ENCODE measurements at places on chromosomes 16 and 17.

DNA sequence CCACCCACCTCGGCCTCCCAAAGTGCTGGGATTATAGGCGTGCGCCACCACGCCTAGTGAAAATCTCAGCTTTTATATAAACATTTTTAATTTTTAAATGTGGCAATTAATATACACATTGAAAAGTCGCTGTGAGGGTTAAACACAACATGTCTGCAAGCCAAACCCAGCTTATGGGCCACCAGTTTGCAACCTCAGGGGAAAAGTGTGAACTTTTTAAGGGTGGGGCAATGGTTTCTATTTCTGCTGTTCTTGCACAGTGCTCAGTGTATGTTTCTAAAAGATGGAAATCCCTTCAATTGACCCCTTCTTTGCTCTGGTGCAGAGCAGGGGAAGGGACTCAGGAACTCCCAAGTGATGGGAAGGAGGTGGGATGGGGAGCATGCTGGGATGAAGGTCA lies 18.3 kb upstream of the SUPT4H1 start:
- no peak for DNase-seq

- DNase-seq: no peak
Observed at GRCh38 chr16:87713451-87714229, 52.1 kb downstream of the KLHDC4 start.

GRCh38 chr16:89289428-89290395 lies 72.2 kb downstream of the ZNF778 start:
- DNase-seq: peak; percentile 41

DNA sequence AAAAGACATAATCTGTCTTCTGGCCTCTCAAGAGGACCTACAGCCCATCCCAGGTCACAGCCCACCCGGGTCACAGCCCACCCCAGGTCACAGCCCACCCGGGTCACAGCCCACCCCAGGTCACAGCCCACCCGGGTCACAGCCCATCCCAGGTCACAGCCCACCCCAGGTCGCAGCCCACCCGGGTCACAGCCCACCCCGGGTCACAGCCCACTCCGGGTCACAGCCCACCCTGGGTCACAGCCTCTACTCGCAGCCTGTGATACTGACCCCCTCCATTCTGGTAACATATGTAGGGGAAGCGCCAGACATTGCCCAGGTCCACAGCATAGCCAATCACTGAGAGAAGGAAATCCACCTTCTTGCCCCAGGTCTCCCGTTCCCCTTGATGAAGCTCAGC lies 14.2 kb downstream of the SLC6A4 start:
- DNase-seq: no peak

- DNase-seq: no peak
Observed at GRCh38 chr16:19166500-19166899, 1.5 kb upstream of the SYT17 start.

DNA sequence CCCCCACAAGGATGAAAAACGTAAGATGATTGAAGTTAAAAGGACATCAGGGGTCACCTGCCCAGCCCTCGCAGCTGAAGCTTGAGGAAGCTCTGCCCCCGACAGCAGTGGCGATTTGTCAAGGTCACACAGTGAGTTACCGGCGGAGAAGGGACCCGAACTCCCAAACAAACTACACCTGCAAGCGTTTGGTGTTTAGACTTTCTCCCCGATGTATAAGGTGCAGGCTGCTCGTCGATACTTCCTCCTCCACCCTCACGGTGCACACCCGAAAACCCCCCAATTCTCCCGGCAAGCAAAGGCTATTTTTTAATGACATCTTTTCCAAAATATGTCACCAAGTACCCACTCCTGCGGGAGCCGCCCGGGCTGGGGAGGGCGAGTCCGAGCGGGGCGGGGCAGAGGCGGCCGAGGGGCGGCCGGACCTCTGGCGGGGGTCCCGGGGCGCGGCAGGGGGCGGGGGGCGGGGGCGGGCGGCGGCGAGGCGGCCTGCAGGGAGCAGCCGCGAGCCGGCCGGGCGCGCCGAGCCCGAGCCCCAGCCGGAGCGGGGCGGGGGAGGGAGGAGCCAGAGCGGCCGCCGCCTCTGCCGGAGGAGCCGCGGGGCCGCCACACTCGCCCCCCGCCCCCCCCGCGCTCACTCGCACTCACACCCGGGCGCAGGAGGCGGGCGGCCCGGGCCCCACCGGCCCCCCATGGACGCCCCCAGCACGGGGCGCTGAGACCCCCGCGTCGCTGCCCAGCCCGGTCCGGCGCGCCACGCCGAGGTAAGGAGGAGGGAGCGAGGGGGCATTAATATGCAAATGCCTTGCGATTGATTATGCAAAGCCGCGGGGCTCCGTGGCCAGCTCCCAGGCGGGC lies at the start of gene THRA:
Gene THRA, plus strand, starts transcription at position 637 of the 858 bp plus-strand sequence. CDS start 11,524 bp downstream, outside the sequence.
- DNase-seq: peak; percentile 33

DNA sequence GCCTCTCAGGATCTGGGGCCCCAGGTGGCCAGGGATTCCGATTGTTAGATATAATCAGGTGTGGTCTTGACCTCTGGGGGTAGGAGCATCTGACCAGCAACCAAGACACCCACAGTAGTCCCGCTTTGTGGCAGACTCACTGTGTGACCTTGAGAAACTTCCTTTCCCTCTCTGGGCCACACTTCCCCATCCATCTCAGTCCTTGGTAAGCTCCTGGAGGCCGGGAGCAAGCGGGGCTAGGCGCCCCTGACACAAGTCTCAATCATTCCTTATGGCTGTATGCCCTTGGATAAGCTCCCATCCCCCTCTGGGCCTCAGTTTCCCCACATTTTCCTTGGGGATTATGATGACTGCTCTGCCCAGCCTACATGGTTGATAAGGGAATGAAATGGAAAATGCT lies 21.3 kb downstream of the CPNE2 start:
- DNase-seq: no peak

DNA sequence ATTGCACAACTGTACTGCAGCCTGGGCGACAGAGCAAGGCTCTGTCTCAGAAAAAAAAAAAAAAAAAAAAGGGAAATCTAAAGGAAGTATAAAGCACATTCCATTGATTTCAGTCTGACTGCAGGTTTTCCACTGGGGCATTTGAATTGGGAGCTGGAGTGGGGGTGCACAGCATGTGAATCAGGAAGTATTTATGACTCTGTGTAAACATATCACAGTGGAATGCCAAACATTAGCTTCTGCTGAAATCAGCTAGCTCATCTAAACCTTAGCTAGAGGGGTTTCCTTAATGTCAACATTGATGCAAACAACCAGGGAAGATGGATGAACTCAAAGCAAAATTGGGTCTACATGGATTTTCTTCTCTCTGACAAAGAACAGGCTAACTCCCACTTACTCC lies 641.0 kb upstream of the EEF2KMT start:
- DNase-seq: no peak

GRCh38 chr17:44761932-44762810 lies 3.4 kb downstream of the ADAM11 start:
- no peak for DNase-seq

DNA sequence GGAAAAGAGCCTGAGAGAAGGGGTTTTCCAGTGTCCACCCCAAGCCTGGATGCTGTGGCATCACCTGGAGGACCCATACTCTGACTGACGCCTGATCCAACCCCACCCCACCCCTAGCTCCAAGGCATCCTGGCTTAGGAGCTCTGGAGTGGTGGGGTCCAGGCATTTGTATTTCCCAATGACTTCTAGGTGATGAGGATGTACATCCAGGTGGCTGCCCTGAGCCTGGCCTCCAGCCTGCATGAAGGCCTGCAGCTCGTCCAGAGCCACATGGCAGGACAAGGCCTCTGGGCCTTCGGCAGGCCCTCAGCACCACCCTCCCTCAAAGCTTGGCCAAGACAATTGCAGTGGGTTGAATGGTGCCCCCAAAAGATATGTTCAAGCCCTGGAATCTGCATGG lies 347.5 kb downstream of the C16orf95 start:
- DNase-seq: no peak

- no peak for DNase-seq
Observed at GRCh38 chr16:64206862-64207261, 915.0 kb downstream of the CDH11 start.

GRCh38 chr17:82952019-82952418 lies 112.2 kb upstream of the ZNF750 start:
- no peak for DNase-seq

- no peak for DNase-seq
Observed at GRCh38 chr17:68701046-68701445, 99.9 kb upstream of the FAM20A start.

GRCh38 chr16:8417145-8417544 lies 173.2 kb downstream of the TMEM114 start:
- DNase-seq: no peak

DNA sequence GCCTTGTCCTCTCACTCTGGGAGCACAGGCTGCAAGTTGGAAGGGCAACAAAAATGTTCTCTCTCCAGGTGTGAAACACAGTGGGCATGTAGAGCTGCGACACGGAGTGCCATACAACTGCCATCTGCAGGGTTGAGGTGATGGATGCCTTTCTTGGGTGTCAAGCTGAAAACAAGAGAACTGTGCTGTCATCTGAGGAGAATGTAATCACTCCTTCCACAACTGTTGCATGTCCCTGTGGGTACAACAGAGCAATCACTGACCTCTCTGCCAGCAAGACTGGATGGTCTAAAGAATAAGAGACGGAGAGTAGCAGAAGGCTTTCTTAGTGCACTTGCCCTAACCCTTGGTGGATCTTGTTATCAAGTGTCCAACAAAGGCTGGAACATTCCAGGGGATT lies 29.2 kb downstream of the SLFN11 start:
- no peak for DNase-seq

GRCh38 chr17:17752821-17753321 lies 71.6 kb downstream of the RAI1 start:
- DNase-seq: no peak

DNA sequence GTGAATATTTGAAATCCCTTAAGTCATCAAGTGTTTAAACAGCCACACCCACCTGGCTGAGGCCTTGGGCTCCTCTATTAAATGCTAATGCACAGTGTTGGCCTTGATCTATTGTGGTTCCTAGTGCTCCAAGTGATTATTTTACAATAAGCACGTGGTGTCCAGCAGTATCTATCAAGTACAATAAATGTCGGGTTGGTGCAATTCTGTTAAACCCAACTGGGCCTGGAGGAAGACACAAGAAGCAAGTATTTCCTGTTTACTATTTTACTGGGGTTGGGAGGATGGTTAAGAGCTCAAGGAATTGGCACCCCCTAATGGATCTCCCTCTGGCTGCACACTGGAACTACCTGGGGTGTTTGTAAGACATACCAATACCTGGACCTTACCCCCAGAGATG lies 72.1 kb upstream of the HNF1B start:
- no peak for DNase-seq

GRCh38 chr16:53668869-53669268 lies 34.8 kb downstream of the RPGRIP1L start:
- no peak for DNase-seq

GRCh38 chr17:64492481-64493109 lies 4.3 kb downstream of the POLG2 start:
- no peak for DNase-seq

- DNase-seq: no peak
Observed at GRCh38 chr17:70181866-70182265, 12.5 kb downstream of the KCNJ2 start.

- no peak for DNase-seq
Observed at GRCh38 chr16:85781695-85782370, 17.5 kb downstream of the EMC8 start.

- no peak for DNase-seq
Observed at GRCh38 chr17:58204796-58205195, 12.3 kb downstream of the EPX start.

DNA sequence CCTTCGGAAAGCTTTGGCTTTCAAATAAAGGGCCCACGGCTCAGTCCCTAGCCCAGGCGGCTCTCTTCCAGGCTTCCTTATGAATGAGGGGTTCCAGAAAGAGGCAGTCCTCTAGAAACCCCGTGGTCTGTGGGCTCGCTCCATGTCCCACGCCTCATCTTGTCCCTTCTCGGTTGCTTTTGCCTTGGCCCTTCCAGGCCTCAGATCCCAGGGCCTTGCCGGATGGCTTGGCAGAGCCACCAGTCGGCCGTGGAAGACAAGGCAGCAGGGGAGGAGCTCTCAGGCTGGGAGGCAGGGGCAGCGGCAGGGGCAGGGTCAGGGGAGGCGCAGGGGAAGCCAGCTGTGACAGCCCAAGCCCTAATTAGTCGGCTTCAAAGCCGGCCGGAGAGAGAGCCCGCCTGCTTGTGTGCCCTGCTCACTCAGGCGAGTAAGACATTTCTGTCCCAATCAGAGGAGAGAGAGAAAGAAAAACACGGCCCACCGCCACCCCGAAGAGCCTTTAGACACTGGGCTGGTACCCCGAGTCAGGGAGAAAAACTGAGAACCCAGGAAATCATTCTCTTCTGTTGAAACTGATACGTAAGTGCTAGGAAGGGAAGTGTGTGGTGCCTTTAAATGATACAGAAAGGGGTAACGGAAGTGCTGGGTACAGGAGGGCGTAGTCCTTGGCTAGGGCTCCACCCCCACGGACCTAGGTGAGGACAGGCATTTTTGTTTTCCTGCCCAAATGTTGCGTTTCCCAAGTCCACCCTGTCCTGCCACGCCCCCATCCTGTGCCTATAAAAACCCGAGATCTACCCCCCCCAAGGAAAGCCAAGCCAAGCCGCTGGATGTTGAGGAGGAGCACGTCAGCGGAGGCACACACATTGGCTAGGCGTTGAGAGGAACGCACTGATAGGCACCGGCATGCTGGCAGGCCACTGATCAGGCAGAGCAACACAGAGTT lies 27.8 kb upstream of the MEIOC start:
- peak; percentile 46 for DNase-seq

DNA sequence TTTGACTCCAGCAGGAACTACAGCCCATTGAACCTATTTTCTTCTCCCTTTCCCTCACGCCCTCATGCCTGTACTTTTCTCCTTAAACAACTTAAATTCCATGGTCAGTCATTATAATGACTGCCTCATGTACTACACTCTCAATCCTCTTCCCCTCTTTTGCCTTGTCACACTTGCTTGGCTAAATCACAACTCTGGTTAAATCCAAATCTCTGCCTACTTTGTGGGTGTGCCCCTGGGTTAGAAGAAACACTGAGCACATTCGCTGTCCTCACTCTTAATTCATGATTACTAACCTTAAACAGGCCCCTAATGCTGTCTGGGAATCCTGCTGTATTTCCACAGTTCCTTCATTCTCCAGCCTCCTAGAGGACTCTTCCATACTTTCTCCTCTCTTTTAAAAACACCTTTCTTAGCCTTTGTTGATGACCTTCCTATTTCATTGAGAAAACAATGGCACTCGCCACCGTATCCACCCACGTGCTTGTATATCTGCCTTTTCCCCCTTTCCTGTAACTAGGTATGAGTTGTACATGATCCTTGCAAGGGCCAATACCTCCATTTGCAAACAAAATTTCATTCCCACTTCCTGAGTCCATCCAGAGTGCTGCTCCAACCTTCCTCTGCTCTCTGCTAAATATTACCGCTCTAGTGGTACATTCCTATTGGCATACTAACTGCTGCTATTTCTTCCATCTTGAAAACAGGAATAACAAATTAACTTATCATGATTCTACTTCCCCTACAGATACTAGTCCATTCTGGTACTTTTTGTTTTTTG lies 28.9 kb downstream of the ZNRF1 start:
- no peak for DNase-seq

All from MV-4-11 (cell line).